ENCODE measurements at places on chromosomes 1 and 21.
A peak's percentile ranks its signal among the peaks of the same experiment; 100 is the strongest.

GRCh38 chr1:52707927-52708655 lies 9.9 kb upstream of the COA7 start:
- DNase-seq = no peak

GRCh38 chr1:14246471-14246870 lies 352.0 kb upstream of the KAZN start:
- DNase-seq = no peak

- DNase-seq = no peak
Observed at GRCh38 chr1:15213341-15213821, 33.6 kb upstream of the FHAD1 start.

GRCh38 chr1:29453502-29454240 lies 217.3 kb downstream of the PTPRU start:
- DNase-seq = no peak

DNA sequence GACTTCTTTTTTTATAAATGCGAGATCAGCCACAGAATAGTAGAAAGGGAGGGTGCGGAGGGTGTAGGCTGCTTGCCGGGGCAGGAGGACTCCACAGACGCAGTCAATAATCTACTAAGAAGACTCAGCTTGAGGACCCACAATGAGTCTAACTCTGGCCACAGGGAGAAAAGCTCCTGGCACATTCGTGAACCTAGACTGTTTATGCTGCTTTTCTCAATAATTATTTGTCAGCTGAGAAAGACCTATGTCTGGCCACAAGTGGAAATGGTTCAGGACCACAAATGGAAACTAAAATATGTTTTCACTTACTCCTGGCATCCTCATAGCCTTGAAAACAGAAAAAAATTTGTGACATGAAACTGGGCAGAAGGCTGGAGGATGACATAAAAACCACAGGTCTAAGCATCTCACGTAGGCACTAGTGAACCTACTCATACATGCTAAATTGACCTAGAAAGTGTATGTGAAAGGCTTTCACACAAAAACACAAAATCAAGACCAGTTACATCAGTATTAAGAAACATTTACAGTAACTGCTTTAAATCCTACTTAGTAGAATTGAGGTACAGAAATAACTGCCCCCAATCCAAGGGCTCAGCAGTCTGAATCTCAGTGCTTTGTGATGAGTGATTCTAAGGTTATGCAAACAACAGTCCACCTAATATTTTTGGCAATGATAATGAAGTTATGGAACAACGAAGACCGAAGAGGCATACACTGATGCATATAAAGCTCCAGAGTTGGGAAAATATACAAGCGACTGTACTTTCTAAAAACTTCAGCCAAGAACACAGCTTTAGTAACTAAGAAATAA lies 159.5 kb downstream of the SLC45A1 start:
- DNase-seq = no peak

DNA sequence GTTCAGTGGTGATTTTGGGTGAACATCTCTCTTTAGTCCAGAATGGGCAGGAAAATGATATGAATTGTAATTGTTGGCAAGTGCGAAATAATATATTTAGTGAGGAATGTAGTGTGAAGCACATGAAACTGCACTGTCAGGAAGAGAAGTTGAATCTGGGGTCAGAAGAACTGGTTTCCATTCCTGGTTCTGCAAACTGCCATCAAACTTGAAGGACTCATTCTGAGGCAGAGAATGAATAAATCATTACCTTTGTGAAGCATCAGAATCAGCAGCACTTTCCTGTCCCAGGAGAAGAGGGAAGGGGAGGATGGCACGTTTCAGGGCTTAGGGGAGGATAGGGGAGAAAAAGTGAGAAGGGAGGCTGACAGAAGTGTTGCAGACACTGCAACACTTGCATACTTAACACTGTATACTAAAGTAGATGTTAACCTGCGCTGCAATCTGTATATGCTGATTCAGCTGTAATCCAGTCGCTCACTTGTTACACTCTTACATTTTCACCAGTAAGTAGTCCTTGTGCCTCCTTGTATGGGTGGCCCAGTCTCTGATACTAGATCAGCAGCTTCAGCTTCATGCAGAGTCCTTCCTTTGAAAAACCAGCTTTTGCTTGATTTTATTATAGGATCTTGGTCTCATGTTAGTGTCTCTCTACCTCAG lies 10.5 kb upstream of the RPTN start:
- no peak for DNase-seq

DNA sequence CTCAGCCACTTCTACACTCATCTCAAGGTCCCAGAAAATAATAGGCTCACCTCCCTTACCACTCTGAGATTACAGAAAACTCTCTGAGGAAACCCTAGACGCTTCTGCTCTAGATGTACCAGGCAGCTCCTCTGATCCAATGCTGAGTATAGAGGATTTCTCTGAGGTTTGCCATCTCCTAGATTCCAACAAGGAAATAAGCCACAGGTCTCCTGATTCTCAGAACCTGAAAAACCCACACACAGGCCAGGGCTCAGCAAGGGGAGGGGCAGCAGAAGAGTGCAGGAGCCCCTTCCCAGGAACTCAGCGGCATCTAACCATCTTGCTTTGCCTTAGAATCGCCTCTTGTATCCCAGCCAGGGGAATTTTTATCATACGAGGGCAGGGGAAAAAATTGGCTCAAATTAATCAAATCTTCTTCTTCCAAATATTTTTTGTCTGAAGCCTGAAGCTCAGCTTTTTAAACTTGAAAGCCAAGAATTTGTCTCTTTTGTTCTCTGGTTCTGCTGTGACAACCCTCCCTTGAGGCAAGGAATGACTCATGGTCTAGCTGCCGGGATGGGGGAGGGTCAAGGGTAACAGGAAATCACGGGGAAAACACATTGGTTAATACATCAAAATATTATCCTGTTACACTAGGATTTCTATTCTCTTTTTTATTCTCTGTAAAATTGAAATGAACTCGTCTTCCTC lies 30.8 kb downstream of the GORAB start:
- no peak for DNase-seq

DNA sequence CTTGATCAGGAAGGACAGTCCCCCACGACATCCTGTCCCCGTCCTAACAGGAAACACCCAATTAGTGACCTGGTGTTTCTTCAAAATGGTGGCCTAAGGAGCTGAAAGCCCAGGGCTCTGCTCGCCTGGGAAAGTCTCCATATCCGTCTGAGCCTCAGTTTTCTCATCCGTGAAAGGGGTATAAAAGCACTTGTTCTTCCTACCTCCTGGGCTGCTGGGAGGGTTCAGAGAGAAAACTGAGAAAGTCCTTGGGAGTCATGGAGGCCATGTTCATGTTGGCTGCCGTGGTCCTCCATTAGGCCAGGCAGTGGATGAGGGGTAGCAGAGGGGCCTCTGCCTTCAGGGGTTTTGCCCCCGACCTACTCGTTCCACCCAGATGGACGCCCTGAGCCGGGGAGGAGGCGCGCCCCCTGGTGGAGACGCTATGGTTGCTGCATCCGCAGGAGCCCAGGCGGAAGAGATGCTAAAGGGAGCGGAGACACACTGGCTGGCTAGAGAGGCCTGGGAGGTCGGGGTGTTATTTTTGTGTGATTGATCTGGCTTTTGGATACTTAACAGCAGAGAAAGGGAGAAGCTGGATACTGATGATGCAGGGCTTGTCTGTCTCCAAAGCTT lies 113.5 kb downstream of the PRDM2 start:
- DNase-seq = no peak

DNA sequence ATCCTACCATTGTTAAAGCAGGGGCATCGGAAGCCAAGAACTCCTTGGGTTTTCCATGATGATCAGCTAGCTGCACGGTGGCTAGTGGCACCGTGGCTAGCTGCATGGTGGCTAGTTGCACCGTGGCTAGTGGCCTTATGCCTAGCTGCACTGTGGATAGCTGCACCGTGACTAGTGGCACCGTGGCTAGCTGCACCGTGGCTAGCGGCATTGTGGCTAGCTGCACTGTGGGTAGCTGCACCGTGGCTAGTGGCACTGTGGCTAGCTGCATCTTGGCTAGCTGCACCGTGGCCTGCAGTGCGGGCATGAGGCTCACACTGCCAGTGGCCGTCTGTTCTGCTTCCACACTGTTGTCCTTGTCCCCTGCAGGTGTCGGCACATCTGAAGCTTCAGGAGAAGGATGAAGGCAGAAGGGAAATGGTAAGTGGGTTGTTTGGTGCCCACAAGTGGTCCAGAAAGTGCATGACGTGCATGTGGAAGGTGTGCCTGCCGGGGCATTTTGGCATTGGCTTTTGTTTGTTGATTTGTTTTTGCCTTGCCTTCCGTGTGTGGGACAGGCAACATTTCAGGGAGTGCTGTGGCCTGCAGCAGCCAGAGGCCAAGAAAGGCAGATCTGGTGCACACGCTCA lies 38.6 kb downstream of the TFF3 start:
- DNase-seq = no peak

DNA sequence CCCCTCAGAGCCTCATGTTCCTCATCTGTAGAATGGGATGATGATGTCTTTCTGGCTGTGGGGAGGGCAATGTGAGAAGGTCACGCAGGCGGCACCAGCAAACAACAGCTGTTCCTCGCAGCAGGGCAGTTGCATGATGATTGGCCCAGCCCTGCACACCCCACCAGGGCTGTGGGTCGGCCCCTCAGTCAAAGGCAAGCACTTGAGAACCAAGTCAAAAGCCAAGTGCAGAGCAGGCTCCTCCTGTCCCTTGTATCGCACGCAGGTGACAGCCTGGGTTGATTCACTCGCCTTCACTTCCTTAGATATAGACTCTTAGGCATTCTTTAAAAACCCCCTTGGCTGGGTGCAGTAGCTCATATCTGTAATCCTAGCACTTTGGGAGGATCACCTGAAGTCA lies 191.9 kb upstream of the C1orf174 start:
- DNase-seq = no peak

DNA sequence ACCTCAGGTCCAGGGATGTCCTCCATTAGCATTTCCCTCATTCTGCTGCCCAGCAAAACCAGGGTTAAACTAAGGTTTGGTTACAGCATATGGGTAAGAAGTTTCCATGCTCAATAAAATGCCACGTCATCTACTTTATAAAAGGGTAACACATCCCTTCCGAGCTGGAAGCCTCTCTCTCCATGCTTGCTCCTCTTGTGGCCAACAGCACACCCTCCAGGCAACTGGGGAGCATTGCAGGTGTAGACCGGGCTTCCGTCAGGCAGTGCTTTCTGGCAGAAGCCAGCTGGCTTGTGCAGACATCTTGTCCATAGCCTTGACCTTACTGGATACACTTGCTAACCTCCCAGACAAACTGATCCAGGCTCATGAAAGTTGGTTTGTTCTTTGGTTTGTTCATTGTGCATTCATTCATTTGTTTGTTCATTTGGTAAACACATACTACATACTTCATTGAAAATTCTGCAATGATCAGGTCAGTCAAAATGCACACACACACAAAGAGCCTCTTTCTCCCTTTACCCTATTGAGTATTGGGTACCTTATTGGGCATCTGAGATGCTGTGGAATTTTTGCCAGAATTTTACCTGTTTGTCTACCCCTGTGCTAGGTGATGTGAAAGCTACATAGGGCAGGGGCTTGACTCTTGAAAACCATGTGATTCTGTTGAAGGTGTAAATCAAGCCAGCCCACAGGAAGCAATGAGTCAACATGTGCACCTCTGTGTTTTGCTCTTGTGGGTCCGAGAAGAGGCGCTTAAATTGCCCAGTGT lies 422.8 kb downstream of the CAMTA1 start:
- peak; percentile 17 for DNase-seq

DNA sequence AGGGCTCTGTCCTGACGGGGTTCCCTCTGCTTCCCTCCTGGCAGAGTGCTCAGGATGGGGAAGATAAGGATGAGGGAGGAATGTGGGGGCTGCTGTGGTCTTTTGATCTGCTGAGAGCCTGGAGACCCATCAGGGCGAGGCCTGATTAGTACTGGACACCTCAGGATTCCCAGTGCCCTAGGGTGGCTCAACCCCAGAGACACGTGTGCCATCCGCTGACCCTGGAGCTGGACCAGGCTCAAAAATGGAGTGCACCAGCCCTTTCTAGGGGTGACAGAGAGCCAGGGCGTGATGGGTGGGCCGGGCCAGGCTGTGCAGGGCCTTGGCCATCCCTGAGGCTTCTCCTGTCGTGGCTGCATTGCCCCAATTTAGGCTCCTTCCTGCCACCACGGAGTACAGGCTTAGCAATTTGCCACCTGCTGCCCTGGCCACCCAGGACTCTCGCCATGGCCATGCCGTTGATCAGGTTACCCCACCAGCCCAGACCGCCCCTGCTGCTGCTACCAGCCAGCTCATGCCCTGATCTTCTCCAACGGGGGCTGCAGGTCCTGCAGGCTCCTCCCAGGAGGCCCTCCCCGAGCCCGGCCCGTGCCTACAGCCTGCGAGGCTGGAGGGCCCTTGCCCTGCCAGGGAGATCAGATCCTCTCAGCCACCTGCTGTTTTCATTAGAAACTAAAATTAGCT lies 9.5 kb downstream of the WNT4 start:
- no peak for DNase-seq

- no peak for DNase-seq
Observed at GRCh38 chr1:42422737-42423136, 33.1 kb downstream of the ZMYND12 start.

- no peak for DNase-seq
Observed at GRCh38 chr1:230142608-230143210, 75.7 kb downstream of the GALNT2 start.

GRCh38 chr1:226958300-226958699 lies 18.2 kb downstream of the COQ8A start:
- DNase-seq = no peak

GRCh38 chr1:89064632-89065031 lies 376 bp downstream of the GBP1 start:
- DNase-seq = no peak

DNA sequence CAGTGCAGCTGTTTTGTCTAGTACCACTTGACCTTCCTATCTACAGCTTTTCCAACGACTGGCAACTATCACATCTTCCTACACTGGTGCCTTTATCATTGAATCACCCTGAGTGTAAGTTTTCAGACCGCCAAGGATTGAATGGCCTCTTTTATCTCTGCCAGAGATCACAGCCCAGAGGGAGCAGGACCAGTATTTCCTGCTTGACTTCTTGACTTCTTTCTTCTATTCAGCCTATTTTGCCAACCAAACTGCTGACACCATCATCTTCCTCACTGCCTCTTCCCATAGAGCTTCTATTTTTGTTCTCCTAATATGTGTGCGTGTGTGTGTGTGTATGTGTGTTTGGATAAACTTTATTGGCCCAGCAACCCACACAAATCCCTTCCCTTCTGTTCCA lies 53.8 kb downstream of the SERBP1 start:
- DNase-seq = no peak

DNA sequence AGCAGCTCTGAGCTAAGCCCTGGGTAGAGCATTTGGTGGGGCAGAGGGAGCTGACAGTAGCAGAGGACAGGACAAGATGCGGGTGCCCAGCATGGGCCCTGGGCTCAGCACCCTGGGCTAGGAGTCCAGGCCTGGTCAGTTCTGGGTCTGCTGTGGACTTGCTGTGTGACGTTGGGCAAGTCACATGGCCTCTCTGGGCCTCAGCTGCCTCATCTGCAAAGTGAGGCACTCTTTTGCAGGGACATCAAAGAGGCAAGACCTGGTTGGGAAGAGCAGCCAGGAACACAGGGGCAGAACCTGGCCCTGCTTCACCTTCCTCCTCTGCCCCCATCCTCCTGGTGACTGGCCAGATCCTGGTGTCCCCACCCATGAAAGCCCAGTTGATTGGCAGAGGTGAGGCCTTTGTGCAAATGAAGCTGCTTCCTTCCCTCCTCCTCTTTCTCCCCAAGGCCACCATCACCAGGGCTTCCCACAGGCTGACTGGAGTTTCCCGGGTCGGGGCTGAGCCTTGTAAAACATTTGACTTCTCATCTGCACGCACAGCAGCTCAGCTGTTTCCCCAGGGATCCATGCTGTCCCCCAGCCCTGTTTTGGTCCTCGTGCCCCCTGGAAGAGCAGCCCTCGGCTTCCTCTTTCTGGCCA lies 350.5 kb downstream of the MATN1 start:
- no peak for DNase-seq
